WERI-Rb-1 (cell line): ENCODE measurements at places on chromosomes 13 and 19.
A peak's percentile ranks its signal among the peaks of the same experiment; 100 is the strongest.

GRCh38 chr13:102972191-102972590 is 94.0 kb downstream of the SLC10A2 start:
- DNase-seq, result no peak

- no peak for DNase-seq
Observed at GRCh38 chr19:18401580-18402112, 4.2 kb upstream of the LRRC25 start.

- DNase-seq, result no peak
Observed at GRCh38 chr19:7862413-7862951, 11.7 kb downstream of the PRR36 start.

GRCh38 chr13:49265822-49266221 is 18.1 kb downstream of the CDADC1 start:
- peak; percentile 6 for DNase-seq

GRCh38 chr13:48066310-48066989 is 28.5 kb downstream of the MED4 start:
- DNase-seq, result peak; percentile 42

DNA sequence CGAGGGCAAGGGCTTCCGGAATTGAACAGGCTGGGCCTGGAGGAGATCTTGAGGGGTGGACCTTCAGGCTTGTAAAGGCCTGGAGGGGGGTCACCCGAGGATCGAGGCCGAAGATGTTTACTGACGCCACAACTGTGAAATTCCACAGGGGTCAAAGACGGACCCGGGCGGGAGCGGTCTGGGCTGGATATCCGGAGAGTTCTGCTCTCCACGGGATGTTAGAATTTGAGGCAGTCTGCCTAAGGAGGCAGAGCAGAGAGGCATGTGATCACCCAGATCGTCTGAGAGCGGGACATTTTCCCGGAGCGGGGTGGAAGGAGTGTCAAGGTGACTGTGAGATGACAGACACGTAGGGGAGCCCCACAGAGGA is 13.2 kb downstream of the KLHL26 start:
- no peak for DNase-seq

GRCh38 chr19:31617010-31617585 is 267.9 kb upstream of the TSHZ3 start:
- no peak for DNase-seq

DNA sequence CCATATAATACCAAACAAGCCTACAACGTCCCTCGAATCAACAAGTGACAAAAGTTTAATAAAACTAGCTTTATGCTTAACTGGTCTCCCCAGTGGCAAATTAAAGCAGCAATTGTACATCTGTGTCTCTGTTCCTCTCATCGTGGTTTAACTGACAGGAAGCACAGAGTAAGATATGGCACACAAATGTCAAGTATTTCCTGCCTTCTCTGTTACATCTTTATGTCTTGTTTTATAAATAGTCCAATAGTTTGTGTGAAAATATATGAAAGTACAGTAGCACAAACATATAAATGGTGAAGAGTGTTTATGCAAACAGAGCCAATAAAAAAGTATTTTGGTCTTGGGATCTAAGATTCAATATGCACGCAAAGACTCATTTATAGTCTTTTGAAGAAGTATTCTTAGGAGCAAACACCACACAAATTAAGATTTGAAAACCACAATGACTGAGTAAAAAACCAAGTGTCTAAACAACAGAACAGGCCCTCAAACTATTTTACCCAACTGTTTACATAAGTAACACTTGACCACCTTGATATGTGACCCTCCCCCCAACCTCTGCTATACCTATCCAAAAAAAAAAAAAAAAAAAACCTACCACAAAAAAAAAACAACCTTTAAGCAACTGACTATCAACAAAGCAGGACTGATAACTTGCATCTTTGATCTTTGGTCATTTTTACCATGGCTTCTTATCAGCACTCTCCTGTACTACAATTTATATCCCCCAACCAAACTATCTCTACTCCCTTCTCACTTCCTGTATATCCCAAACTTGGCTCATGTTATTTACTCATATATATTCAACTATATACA is 14.0 kb downstream of the ELF1 start:
- no peak for DNase-seq

GRCh38 chr19:6088602-6089049 is 21.7 kb downstream of the RFX2 start:
- no peak for DNase-seq

GRCh38 chr19:18863843-18864362 is 32.1 kb downstream of the CERS1 start:
- DNase-seq, result no peak

- no peak for DNase-seq
Observed at GRCh38 chr19:16327911-16328823, 3.5 kb downstream of the KLF2 start.

DNA sequence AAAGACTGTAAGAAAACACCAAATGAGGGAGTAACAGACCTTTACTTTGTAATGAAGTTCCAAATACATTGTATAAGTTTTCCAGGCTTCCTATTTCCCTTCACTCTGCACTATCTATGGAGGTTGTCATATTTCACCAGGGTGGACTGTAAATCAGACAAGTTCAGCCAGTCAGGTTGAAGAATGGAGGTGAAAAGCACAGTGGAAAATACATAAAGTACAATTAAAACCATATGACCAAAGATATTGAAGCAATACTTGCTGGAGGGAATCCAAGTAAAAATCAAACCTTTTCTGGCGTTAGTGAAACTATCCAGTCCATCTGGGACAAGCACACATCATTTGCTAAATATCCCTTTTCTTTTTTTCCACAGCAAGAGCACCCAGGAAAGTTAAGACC is 3.2 kb downstream of the LHFPL6 start:
- no peak for DNase-seq

- DNase-seq, result no peak
Observed at GRCh38 chr13:102580552-102581169, 16.1 kb upstream of the TPP2 start.

GRCh38 chr13:54078271-54078870 is 1049.8 kb downstream of the OLFM4 start:
- DNase-seq, result no peak

- DNase-seq, result peak; percentile 37
Observed at GRCh38 chr13:48975101-48975855, 434 bp upstream of the FNDC3A start.

GRCh38 chr13:33649212-33649878 is 168.6 kb upstream of the RFC3 start:
- DNase-seq, result no peak

DNA sequence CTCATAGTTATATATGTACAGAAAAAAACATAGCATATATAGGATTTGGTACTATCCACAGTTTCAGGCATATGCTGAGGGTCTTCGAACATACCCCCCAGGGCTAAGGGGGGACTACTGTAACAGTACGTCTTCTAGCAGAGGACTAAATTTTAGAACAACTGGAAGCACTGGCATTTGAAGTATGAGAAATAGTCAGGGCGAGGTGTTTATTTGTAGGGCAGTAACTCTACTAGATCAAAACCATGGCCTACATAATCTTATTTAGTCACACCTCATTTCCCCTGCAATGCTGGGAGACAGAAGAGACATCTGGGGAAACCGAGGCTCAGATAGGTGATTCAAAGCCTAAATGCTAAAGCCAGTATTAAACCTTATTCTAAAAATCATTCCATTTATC is 245.6 kb downstream of the DCT start:
- DNase-seq, result no peak

DNA sequence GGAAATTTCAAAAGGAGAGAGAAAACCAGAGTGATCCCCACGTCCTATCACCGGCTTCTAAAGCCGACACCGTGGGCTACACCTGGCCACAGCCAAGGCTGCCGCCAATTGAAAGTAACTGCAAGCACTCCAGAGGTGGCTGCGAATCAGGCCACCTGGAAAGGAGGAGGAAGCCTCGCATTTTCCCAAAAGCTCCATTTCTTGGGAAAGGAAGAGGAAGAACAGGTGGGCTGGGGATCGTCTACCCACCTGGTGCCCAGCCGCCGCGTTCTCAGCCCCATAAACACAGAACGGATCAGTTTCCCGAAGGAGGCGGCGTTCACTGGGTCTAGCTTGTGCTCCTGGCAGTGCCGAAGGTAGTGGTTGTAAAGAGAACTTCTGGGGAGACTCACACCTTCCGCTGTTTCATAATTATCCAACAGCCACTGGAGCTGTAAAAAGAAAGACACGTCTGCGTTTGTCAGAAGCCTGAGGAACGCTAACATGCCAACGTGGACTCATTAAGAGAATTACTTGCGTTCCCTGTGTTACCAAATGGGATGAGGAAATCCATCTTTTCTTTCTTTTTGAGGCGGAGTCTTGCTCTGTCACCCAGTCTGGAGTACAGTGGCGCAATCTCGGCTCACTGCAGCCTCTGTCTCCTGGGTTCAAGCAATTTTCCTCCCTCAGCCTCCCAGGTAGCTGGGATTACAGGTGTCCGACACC is 38.1 kb upstream of the RANBP3 start:
- no peak for DNase-seq

GRCh38 chr19:18633321-18633720 is 3.5 kb upstream of the KLHL26 start:
- no peak for DNase-seq
